AG09319 (cell line): ENCODE measurements at places on chromosomes 4 and X.

DNA sequence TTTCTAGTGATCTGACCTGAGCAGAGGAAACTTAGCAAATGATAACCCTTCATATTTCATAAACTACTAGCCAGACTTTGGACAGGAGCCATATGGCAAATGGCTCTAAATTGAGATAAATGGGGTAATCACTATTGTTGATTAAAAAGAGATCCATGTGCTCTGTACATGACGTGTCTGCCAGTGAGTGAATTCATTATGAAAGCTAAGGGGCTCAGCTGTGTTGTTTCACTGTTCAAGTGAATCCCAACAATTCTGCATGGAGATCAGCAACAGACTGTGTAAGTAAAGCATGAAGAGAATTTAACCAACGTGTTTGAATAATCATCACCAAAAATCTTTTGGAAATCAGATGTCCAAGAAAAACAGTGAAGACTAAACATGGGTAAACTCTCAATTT lies 9.5 kb upstream of the QRFPR start:
- DNase-seq: no peak

- no peak for DNase-seq
Measured at GRCh38 chr4:76867880-76868655, 29.9 kb downstream of the SOWAHB start.

DNA sequence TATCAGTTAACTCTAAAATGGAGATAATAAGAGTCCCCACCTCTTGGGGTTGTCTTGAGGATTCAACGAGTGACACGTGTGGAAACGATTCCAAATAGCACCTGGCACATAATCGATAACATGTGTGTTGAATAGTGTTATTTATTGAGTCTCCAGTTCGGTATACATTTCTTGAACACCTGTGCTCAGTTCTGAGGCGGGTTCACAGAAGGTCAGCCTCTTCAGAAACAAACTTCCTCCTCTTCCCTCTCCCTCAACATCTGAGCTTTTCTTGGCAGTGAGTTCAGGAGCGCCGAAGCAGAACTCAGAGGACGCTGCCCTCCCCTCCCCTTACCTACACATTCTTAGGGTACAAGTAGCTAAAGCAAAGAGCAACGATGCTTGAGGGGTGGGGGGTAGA lies 934 bp downstream of the PDHA1 start:
- DNase-seq: no peak

DNA sequence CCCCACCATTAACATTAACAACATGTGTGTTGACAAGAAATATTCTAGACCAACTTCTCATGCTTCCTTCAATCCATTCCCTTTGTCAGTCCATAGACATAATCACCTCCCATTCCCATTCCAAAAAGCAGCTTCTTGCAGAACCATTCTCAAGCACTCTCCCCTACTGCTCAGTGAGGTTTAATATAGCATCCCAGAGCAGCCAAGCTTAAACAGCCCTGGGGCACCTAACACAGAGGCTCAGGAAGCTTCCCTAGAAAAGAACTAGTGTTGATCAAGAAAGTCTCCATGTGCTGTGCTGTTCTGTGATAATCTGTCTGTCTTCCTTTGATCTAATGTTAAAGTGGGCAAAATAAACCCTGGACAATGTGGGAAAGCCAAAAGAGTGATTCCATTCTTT lies 174.2 kb upstream of the NOCT start:
- no peak for DNase-seq

- no peak for DNase-seq
Measured at GRCh38 chr4:2696423-2696822, 59.7 kb downstream of the TNIP2 start.

- DNase-seq: no peak
Measured at GRCh38 chr4:913280-913618, 18.9 kb downstream of the GAK start.

GRCh38 chr4:153282023-153282422 lies 62.5 kb upstream of the MND1 start:
- DNase-seq: no peak

DNA sequence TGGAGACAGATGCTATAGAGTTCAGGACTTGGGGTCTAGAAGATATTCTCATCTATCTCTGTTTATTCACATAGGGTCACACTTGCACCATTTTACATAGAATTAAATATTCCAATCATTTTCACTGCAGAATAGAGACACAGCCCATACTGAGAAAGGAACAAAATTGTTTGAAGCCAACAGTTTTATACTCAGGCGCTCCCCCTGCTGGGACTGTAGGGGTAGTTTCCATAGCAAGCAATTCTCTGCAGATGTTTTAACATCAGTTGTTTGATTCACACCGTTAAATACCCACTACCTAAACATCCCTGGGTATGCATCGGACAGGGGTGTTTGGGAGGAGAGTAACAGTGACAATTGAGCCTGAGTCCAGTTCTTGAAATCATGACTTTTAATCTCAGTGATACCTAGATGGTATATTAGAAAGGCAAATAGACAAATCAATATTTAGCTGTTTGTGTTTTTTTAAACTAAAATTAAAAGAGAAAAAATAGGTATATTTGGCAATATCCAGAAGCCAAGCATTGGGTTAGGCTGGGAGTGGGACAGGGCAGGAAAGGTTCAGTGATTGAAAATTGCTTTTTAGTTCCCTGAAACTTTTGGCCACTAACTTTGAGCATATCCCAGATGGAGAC lies 33.8 kb downstream of the LONRF3 start:
- DNase-seq: no peak

DNA sequence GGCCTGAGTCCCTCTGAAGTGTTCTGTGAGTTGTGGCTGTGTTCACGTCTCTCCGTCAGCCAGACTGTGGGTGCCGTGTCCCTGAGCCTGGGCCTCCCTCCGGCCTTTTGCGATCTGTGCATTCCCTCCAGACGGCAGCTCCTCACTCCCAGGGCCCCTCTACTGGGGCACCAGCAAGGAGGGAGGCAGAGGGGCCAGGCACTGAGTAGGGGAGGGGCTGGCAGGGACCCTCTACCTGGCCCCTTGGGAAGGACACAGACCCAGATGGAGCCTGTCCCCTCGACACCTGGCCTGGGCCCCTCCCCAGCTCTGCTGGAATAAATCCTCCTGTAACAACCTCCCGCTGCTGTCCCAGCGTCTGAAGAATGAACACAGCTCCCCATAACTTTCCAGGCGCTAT lies 110.0 kb upstream of the NKX1-1 start:
- DNase-seq: no peak

DNA sequence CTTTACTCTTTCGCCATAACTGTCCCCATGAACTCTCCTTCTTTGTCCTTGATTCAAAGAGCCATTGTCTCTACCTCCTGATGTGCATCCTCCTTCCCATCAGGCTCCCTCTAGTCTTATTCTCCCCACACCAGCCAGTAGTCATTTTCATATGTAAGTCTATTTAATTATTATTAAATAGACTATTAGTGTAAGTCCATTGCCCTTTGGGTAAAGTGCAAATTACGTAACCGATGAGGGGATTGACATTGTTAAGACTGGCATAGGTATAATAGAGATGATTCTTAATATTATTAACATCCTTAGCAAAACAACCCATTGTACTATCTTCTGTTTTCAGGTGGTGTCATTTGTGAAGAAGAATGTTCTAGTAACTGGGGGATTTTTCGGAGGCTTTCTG lies 16.7 kb downstream of the CMC4 start:
- no peak for DNase-seq

- DNase-seq: no peak
Measured at GRCh38 chrX:63929608-63930007, 144.6 kb upstream of the ARHGEF9 start.

DNA sequence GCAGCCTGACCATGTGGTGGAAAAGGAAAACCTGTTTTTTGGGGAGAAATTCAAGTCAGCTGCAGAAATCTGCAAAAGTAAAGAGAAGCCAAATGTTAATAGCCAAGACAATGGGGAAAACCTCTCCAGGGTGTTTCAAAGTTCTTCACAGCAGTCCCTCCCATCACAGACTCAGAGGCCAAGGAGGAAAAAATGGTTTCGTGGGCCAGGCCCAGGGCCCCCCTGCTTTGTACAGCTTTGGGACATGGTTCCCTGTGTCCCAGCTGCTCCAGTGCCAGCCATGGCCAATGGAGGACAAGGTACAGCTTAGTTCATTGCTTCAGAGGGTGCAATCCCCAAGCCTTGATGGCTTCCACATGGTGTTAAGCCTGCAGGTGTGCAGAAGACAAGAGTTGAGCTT lies 15.2 kb upstream of the YTHDC1 start:
- no peak for DNase-seq

- no peak for DNase-seq
Measured at GRCh38 chr4:173413036-173413435, 14.1 kb upstream of the SCRG1 start.

DNA sequence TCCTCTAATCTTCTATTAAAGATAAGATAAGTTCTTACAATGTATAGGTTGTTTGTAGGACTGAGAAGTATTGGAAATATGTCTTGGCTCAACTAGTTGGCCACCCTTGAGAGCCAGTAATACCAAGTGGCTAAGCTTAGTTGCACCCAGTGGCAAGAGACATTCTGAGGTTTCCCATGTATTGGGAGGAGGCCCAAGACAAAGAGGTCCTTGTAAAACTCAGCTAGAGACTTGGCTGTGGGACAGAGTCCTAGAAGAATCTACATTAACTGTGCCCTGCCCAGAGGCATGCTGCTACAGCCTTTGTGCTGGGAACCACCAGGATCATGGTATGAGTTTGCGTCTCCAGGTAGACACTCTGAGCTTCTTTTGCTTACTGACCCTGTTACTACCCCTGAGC lies 41.9 kb upstream of the SLC4A4 start:
- no peak for DNase-seq

DNA sequence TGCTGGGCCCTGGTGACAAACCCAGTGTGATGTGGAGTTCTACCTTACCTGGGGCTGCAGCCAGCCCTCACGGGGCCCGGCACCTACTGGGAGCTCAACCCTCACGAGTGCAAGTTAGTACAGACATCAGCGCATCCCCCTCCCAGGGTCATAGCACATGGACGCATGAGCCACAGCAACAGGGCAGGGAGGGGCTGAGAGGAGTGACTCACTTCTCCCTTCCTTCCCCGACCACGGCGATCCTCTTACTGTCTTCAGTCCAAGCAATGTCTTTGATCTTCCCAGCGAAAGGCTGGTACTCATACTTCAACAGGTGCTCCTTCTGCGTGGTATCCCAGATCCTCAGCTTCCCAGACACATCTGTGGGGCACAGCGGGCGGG lies 17.8 kb downstream of the WDR1 start:
- DNase-seq: no peak

DNA sequence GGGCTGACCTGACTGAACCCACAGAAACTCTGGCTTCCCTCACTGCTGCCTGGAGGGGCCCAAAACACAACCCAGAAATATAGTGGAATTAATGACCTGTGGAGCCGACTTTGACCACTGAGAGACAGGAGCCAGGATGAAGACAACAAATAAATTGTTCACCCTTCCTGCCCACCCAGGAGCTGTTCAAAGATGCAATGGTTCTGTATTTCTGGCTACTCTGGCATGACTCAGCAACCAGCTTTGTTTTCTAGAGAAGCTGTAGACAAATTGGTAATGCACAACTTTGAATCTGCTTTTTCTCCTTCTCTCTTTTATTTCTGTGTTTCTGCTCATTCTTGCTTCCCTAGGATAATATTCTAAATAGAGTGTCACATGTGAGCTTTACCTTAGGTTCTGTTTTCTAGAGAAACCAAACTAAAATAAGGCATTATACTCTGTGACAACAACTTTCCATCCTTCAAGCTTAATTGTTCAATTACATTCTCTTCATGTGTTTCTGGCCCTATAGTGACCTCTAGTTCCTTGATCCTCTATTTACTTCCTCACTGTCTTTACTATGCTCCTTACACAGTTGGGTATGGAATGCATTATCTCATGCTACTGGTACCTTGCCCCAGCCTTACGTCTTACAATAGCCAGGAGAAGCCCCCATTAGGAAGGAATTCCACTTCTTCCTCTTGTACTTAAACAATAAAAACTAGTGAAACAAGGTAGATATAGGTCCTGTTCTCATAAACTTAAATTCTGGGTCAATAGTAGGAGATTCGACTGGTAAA lies 6.5 kb upstream of the PRKG2 start:
- no peak for DNase-seq

DNA sequence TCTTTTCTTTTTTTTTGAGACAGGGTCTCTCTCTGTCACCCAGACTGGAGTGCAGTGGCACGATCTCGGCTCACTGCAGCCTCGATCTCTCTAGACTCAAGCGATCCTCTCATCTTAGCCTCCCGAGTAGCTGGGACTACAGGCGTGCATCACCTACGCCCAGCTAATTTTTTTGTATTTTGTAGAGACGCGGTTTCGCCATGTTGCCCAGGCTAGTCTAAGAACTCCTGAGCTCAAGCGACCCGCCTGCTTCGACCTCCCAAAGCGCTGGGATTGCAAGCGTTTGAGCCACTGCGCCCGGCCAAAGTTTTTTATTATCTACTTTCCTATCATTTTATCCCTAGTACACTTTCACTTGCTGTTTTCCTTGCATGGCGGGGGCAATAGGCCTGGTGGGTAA lies 1.4 kb downstream of the UBA6 start:
- DNase-seq: no peak
